ENCODE measurements at places on chromosomes 2 and 18. TPM values are rescaled to one million over a fixed set of nuclear protein-coding genes. Genes with fewer than 3 reads are reported as not detected.

ARL5A gene
- 66.6 TPM for total RNA-seq

DNA sequence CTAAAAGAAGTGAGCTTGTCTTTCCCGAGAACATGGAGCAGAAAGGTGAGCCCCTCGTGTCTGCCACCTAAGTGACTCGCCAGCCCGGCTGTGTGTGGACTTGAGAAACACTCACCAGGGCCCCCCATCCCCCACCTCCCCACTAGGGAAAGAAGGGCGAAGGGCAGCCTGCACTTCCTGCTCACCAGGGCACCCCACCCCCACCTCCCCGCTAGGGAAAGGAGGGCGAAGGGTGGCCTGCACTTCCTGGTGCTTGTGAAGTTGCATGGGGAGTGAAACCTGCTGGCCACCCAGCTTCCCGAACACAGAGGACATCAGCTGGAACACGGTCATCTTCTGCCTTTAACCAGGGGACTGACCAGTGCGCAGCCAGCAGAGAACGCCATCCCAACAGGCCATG is 402.7 kb upstream of the SALL3 start:
- DNase-seq, result no peak

DNA sequence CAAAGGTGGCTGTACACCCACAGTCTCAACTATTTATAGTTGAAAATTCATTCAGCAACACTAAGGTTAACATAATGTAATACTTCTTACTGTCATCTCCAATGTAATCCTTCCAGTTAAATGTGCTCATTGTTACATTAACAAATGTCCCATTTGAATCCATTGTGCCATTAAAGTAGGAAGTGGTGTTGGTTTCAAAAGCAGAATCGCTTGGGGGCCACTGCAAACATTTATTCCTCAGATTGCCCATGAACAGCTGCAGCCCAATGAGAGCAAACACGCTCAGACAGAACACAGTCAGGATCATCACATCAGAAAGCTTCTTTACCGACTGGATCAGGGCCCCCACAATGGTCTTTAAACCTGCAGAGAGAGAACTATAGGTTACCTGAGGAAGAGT is 41.4 kb downstream of the SCN3A start:
- no peak for DNase-seq

DNA sequence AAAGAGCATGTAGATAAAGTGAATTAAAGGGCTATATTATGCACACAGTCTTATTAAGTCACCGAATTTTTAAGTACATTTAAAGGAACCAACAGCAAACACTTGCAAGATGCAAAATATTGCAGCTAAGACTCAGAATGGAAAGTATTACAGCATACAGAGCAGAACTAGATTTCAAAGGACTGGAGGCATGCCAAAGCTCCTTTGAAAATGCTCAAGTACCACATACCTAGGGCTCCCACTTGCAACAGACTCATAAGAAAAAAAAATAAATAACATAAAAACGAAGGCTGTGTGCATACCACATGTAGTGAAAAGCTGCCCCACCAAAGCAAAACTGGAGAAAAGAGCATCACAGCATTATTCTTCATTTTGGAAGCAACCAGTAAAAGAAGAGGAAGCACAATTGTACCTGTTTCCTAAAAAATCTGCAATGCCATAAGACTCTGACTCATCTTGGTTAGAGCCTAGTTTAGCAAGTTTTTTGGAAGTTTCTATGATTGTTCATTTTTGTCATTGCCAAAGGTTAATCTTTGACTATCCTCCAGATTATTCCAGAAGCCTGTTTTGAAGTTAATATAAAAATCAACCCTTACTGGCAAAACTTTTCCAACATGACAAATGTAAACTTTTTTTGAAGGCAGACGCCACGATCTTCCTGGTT is 306.0 kb upstream of the COL3A1 start:
- no peak for DNase-seq

Measured in bronchial epithelial cell (primary cell).